ENCODE measurements at places on chromosomes 11 and 22.

- no peak for DNase-seq
These were observed 11.6 kb upstream of the DLAT start for GRCh38 chr11:112013497-112014164.

DNA sequence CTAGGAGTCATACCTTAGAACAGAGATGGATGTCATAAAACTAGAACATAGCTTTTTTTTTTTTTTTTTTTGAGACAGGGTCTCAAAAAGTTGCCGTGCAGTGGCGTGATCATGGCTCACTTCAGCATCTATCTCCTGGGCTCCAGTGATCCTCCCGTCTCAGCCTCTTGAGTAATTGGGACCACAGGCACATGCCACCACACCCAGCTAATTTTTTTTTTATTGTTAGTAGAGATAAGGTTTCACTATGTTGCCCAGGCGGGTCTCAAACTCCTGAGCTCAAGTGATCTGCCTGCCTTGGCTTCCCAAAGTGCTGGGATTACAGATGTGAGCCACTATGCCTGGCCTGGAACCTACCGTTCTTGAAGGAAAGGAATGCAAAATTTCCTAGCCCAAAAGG, 8.8 kb upstream of the CEP295 start:
- no peak for DNase-seq

DNA sequence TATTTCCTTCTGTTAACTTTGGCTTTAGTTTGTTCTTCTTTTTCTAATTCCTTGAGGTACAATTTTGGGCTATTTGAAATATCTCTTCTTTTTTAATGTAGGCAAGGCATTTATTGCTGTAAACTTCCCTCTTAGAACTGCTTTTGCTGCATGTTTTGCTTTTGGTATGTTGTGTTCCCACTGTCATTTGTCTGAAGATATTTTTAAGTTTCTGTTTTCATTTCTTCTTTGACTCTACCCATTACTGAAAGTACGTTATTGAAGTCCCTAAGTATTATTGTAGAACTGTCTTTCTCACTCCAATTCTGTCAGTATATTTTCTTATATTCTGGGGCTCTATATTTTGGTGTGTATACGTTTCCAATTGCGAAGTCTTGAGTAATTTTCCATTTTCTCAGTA, 77.9 kb downstream of the KCNQ1OT1 start:
- no peak for DNase-seq

DNA sequence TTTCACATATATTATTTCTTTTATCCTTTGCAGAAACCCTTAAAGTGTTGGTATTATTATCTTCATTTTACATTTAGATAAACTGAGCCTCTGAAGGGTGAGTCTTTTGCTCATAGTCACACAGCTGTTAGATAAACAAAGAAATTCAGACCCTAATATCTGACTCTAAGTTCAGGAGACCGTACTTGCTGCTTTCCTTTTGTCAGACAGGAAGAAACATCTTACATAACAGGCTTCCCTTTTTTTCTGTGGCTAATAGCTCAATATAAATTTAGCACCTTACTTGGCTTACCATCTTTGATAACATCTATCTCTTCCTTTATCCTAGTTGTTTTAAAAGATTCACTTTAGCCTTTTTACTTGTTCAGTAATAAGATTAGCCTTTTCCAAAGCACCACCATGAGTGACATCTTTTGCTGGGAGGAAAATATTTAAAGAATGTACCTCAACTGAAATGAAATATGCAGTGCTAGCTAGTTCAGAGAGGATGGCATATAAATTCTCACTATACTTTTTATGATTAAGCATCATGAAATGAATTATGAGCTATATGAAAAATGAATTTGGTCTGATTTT, 128.6 kb downstream of the WNT11 start:
- no peak for DNase-seq

GRCh38 chr11:120228794-120229384, 11.1 kb upstream of the POU2F3 start:
- no peak for DNase-seq

- DNase-seq = no peak
These were observed 6.1 kb upstream of the ELF5 start for GRCh38 chr11:34519595-34520235.

DNA sequence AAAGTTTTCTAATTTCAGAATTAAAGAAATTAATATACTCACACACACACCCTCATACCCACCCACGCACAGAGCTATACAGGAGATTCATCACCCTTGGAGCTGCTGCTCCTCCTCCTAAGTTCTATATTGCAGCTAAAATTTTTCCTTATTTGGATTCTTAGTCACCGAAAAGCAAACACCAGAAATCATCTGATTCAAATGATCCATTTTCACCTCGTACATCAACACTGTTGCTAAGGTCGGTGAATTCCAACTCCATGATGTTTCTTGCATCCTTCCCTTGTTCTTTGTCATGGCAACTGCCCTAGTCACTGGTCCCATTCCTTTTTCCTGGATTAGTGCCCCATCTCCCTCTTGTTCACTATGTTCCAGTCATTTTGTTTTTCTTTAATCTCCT, 286.2 kb downstream of the GRM5 start:
- DNase-seq = peak; percentile 27

DNA sequence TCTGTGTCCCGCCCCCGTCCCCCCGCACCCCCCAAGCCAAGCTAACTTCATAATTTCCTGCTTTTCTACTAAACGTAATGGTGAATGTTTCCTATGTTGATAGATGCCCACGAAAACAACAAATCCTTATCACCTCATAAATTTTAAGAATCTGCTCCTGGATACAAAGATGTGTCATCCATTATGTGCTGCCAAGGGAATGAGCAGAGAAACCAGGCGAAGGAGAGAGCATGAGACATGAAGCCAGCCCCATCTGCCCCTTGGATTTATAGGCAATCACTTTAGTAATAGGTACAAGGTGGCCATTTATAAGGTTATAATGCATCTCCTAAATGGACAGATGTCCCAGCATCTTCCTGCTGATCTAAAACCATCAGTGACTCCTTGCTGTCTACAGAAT, 30.3 kb downstream of the LAYN start:
- DNase-seq = no peak

GRCh38 chr11:10856689-10857458, 979 bp downstream of the ZBED5 start:
- no peak for DNase-seq

DNA sequence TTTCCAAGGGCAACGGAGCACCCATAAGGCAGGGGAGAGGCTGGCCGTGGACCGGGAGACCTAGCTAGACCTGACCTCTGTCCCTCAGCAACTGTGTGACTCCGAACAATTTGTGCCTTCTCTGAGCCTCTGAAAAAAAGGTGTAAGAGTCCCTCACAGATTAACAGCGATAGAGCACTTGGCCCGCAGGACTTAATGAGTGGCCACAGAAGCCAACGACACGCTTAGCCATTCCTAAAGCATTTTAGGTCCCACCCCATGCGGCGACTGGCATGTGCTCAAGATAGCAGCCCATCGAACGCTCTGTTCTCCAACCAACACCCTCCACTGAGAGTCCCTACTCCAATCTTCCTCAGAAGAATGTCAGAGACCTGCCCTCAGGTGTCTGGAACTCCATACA, 1.5 kb downstream of the SULT4A1 start:
- no peak for DNase-seq

DNA sequence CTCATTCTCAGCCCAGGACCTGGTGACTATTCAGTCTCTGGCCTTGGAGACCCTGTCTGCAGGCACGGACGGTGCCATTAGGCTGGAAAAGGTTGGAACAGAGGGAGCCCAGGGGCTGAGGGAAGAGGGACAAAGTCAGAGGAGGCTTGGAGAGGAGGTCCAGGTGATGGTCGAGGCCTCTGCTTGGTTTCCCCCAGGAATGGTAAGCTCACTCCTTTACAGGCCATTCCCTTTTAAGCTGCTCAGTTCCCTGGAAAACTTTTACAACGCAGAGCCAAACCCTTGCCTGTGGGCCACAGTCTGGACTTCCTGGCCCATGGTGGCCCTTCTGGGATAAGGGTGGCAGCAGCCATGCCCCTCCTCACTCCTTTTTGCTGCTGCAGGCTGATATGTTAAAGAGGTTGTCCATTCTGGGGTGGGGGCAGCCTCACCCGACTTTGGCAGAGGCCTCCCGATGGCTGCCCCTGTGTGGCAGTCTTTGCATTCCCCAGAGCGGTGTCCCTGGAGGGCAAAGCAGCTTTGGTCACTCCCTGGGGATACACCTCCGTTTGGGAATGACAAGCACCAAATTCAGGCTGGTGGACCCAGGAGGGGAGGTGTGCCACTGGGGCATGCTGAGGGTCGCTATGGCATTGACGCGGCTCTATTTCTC, 34.0 kb upstream of the RFPL3 start:
- DNase-seq = no peak

GRCh38 chr22:36301384-36301828, 48.5 kb downstream of the APOL1 start:
- no peak for DNase-seq

DNA sequence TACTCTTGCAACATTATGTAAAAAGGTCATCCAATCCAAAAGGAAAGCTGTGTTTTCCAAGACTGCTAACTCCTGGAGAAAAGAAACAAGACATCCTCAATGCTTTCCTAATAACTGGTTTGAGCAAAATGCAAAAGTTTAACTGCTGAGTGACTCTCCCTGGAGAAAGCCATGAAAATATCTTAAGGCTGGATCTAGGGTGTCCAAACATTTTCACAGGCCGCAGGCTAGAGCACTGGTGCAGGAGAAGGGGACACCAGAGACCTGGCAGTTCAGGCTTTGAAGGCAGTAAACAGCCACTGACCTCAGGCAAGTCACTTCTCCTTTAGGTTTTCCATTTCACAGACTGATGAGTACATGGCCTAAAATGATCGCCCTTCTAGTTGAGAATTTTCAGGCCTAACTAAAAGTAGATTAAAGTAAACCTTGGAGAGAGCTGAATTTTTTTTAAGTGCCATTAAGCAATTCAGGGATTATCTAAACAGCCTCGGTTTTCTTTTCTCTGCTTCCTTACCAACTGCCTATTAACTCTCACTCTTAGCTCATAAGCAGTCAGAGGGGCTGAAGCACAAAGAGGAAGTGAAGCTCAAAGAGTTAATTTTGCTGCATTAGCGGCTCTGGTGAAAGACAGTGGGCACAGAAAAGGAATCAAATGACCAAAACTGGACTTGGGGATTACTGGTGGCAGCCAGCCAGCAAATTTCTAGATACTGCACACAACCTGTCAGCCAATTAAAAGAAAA, 2.3 kb downstream of the CHKA start:
- DNase-seq = no peak

- DNase-seq = no peak
These were observed 5.3 kb downstream of the BDNF start for GRCh38 chr11:27694992-27695391.

DNA sequence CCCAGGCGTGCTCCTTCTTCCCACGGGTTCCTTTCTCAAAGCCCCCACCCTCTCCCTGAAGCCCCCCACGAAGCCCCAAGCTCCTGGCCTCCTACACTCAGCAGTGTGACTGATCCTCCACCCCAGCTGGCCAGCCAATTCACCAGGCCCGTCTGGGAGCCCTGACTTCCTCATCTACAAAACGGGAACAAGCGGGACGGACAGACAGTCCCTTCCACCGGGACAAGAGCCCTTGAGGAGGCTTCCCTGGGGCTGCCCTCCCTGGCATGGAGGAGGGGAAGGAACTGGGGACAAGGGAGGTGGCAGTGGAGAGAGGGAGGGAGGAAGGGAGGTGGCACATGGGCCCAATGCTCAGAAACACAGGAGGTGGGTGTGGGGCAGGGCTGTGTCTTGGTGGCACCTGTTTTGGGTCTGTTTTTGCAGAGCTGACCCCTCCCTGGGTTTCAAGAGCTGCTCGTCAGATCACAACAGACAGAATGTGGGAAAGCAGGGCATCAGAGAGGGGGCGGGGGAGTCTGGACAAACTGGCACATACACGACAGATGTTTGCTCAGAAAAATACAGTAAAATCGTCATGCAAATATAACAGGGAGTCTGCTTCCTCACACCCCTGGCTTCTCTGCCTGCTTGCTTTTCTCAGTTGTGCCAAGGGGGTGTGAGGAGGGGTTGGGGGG, 56.8 kb downstream of the ELFN2 start:
- DNase-seq = no peak

DNA sequence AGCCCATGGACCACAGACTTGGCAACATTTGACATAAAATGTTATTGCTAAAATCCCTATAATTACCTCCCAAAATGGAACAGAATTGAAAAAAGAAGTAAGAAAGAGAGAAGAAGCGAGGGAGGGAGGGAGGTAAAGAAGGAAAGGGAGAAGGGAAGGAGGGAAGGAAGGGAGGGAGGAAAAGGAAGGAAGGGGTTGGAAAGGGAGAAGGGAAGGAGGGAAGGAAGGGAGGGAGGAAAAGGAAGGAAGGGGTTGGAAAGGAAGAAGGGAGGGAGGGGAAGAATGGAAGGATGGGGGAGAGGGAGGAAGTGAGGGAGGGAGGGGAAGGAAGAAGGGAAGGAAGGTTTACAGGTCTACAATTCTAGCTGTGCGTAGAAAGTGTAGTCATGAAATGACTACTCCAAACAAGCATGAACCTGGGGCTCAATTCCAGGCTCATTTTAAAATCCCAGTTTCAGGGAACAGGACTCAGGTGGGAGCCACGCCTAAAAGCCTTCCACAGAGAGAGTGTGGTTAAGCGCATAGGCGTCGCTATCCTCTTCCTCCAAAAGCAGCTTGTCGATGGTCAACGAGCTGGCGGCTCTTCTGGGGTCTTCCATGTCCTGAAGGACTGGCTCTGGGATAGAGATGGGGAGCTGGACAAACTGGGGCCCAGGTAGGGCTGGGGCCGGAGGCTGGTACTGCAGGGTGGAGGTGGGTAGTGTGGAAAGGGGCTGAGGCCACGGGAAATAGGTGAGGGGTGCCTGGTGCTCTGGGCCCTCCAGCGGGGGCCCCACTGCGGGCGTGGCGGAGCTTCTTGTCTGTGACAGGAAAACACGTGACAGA, 25.1 kb downstream of the POU2AF1 start:
- DNase-seq = no peak

- DNase-seq = no peak
These were observed 37.2 kb upstream of the TH start for GRCh38 chr11:2208691-2209369.

DNA sequence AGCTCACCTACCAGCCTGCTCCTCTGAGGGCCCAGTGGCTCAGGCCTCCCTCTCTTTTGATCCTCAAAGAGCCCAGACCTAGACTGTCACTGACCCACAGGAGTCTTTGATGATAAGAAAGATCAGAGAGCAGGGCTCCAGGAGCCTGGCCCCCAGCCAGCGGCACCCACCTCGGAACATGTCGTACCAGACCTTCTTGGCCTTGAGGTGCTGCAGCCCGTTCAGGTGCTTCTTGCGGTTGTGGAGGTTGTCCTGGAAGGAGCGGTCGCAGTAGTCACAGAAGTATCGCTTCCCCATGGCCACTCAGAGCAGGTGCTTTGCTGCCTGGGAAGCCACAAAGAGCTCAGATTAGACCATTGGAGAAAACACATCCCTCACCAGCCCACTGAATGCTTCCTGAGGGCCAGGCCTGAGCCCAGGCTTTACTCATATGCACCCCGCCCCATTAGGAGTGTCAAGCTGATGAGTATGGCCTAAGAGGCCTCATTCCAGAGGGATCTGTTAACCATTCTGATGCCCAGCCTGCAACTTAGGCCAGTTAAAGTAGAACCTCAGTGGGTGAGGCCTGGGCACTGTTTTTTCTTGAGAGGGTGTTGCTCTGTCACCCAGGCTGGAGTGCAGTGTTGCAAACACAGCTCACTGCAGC, 18.4 kb downstream of the ZMAT5 start:
- no peak for DNase-seq

- peak; percentile 25 for DNase-seq
These were observed 494.6 kb upstream of the LRRC4C start for GRCh38 chr11:41954034-41954433.
